Stimulated activated CD4-positive, alpha-beta T cell treated with anti-CD3 and anti-CD28 coated beads, Interleukin-1b, Interleukin-23, amount 100 ng/mL, for 1 hour (primary cell): ENCODE measurements at places on chromosomes 7 and 10.

- no peak for DNase-seq
These were observed 587.6 kb upstream of the NRP1 start for GRCh38 chr10:33921970-33922605.

DNA sequence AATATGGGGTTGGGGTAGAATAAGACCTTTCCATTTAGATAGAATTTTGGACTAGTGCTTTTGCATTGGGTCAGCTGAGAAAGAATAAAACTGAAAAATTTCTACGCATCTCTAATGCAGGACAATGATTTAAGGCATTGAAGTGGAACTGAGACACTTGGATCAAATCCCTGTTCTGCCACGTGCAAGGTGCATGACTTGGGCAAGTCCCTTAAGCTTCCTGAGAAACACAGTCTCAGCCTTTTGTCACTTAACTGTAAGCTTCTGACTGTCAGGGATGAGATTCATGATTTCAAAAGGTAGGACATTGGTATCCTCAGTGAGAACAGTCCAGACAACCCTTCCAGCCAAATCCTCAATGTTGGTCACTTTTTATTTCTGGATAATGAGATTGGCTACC lies 59.2 kb downstream of the ENTPD1 start:
- DNase-seq: no peak

- no peak for DNase-seq
These were observed 7.9 kb downstream of the GTF2I start for GRCh38 chr7:74665296-74665938.

GRCh38 chr10:15869935-15870334 lies 9.6 kb upstream of the MINDY3 start:
- DNase-seq: no peak

GRCh38 chr7:44320794-44321371 lies 4.5 kb downstream of the CAMK2B start:
- no peak for DNase-seq

GRCh38 chr7:39923091-39923490 lies 27.0 kb upstream of the CDK13 start:
- DNase-seq: no peak

GRCh38 chr7:96686305-96686704 lies 23.3 kb downstream of the SEM1 start:
- no peak for DNase-seq

GRCh38 chr10:58575491-58575890 lies 62.8 kb downstream of the BICC1 start:
- no peak for DNase-seq
